A549 treated with DMSO at 1 μM for 4 hours (cell line): ENCODE measurements at places on chromosomes 5 and 9. TPM values are rescaled to one million over a fixed set of nuclear protein-coding genes. Genes with fewer than 3 reads are reported as not detected.

Gene SLC36A3
- total RNA-seq, result not detected in 5 replicates

Gene TMEM252
- total RNA-seq, result not detected in 5 replicates

Gene ISOC1
- 16.7 to 20.9 TPM (median 17.9 TPM) in 5 replicates for total RNA-seq

Gene NXNL2
- total RNA-seq, result 0.34 to 1.0 TPM (median 0.67 TPM) in 5 replicates

Gene TLX3
- total RNA-seq, result not detected in 5 replicates

Gene PGM5
- not detected in 5 replicates for total RNA-seq

Gene HRCT1
- total RNA-seq, result 0.11 to 0.17 TPM (median 0.14 TPM) in 3 of 5 replicates, not detected in the others

Gene RORB
- total RNA-seq, result not detected in 5 replicates

Gene JAK2
- total RNA-seq, result 2.0 to 3.8 TPM (median 2.9 TPM) in 5 replicates

Gene APBA1
- 0.17 to 0.47 TPM (median 0.27 TPM) in 5 replicates for total RNA-seq

Gene ARSI
- 41.1 to 52.9 TPM (median 45.5 TPM) in 5 replicates for total RNA-seq

Gene SMIM3
- total RNA-seq, result 3.6 to 4.5 TPM (median 3.7 TPM) in 5 replicates

Gene C9
- total RNA-seq, result not detected in 5 replicates

Gene LTC4S
- 0.26 to 0.34 TPM in 2 of 5 replicates, not detected in the others for total RNA-seq

Gene TBC1D13
- total RNA-seq, result 19.1 to 22.6 TPM (median 21.2 TPM) in 5 replicates

Gene CHSY3
- total RNA-seq, result 0.03 to 0.10 TPM (median 0.07 TPM) in 5 replicates

Gene ARID3C
- total RNA-seq, result 0.10 to 0.28 TPM (median 0.22 TPM) in 5 replicates

Gene CWC27
- 13.7 to 17.5 TPM (median 16.3 TPM) in 5 replicates for total RNA-seq

Gene ZNF883
- total RNA-seq, result 0.89 to 1.1 TPM (median 0.98 TPM) in 5 replicates

Gene AFAP1L1
- total RNA-seq, result 4.7 to 6.7 TPM (median 5.7 TPM) in 5 replicates

Gene TEX48
- not detected in 5 replicates for total RNA-seq

Gene DDX4
- not detected in 5 replicates for total RNA-seq

Gene AGPAT2
- total RNA-seq, result 72.3 to 105 TPM (median 98.6 TPM) in 5 replicates

Gene SRA1
- 39.3 to 50.7 TPM (median 47.3 TPM) in 5 replicates for total RNA-seq

Gene ANXA6
- total RNA-seq, result 37.9 to 43.2 TPM (median 42.2 TPM) in 5 replicates

Gene C9orf78
- 47.8 to 58.0 TPM (median 52.0 TPM) in 5 replicates for total RNA-seq

Gene ADAMTSL2
- not detected in 5 replicates for total RNA-seq

Gene CEL
- total RNA-seq, result 0.38 to 1.0 TPM (median 0.65 TPM) in 5 replicates

Gene CENPH
- 23.1 to 31.0 TPM (median 29.2 TPM) in 5 replicates for total RNA-seq

Gene NR4A3
- total RNA-seq, result 2.3 to 3.6 TPM (median 3.2 TPM) in 5 replicates

Gene CDKN2B
- total RNA-seq, result not detected in 5 replicates

Gene KIF4B
- 0.03 to 0.05 TPM (median 0.04 TPM) in 3 of 5 replicates, not detected in the others for total RNA-seq

Gene PLEKHG4B
- total RNA-seq, result 0.56 to 1.1 TPM (median 0.88 TPM) in 5 replicates

Gene ZNF367
- 5.9 to 8.0 TPM (median 7.1 TPM) in 5 replicates for total RNA-seq

Gene PCDH1
- total RNA-seq, result 1.5 to 2.4 TPM (median 2.1 TPM) in 5 replicates

Gene CCNJL
- 11.2 to 14.0 TPM (median 12.4 TPM) in 5 replicates for total RNA-seq

Gene TMEM8B
- 1.5 to 3.4 TPM (median 3.1 TPM) in 5 replicates for total RNA-seq

Gene LHX6
- total RNA-seq, result 0.30 to 0.41 TPM (median 0.40 TPM) in 5 replicates

Gene LRRTM2
- not detected in 5 replicates for total RNA-seq

Gene NPR3
- 20.3 to 25.7 TPM (median 23.2 TPM) in 5 replicates for total RNA-seq
